Pons (tissue), 1 donor: ENCODE measurements at places on chromosomes 6 and 20.
A peak's percentile ranks its signal among the peaks of the same experiment; 100 is the strongest.

- no peak for DNase-seq
Measured at GRCh38 chr6:46486181-46486580, 5.1 kb downstream of the RCAN2 start.

GRCh38 chr6:28743271-28743789 is 180.5 kb downstream of the TRIM27 start:
- DNase-seq, result no peak

GRCh38 chr6:67133973-67134372 is 1426.9 kb upstream of the EYS start:
- no peak for DNase-seq

DNA sequence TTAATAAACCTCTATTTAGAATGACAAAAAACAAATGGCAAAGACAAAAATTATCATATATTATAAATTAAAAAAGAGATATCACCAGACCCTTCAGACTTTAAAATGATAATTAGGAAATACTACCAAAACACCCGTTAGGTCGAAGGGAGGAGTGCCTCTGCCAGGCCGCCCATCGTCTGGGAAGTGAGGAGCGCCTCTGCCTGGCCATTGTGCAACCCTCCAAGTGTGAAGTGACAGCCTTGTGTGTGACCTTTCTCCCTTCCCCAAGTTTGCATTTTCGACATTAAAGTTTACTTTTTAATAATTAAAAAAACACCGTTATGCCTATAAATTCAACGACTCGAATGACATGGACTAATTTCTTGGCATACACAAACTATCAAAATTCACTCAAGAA is 64.5 kb upstream of the TASP1 start:
- no peak for DNase-seq

DNA sequence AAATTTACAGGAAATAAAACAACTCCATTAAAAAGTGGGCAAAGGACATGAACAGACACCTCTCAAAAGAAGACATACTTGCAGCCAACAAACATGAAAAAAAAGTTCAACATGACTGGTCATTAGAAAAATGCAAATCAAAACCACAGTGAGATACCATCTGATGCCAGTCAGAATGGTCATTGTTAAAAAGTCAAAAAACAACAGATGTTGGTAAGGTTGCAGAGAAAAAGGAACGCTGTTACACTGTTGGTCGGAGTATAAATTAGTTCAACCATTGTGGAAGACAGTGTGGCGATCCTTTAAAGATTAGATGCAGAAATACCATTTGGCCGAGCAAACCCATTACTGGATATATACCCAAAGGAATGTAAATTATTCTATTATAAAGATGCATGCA is 858.0 kb upstream of the FLRT3 start:
- no peak for DNase-seq

DNA sequence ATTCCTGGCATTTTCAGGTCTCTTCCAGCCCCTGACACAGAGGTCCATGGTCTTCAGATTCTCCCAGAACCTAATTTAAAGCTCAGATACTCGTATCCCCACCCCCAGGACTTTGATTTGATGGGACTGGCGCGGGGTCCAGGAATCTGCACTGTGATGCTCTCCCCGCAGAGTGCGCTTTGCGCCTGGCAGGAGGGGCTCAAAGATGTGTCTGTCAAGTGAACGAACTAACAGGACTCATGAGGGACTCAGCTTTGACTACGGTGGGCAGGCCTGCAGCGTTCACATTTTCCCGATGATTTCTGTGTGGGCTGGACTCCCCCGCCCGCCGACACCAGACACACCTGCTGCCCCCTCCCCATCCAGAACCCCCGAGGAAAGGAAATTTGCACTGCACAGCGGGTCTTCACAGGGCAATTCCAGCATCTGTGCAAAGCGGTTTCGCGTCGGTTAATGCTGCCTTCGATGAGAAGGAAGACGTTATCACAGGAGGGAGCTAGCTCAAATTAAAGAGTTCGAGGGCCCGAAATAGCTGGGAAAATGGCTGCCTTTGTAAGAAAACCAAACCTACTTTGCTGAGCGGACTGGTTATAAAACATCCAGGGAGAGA is 90.2 kb downstream of the ZDHHC14 start:
- DNase-seq, result no peak

GRCh38 chr6:116542426-116542825 is 3.1 kb downstream of the TRAPPC3L start:
- DNase-seq, result no peak

DNA sequence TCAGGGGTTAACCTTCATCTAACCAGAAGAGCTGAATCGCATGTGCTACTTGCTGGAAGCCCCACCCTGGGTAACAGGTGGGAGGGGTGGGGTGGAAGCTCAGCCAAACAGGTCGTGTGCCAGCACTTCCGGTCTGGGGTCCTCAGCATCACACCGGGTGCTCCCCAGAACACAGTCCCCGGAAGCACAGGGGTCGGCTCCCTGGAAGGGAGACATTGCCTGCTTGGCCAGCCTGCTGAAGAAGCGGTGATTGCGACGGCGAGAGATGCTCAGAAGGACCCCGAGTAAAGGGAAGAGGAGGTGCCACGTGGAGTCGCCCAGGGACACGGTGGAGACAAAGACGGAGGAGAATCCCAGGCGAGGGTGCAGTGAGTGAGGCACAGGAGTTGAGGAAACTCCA is 36.5 kb downstream of the MYT1 start:
- DNase-seq, result no peak

- DNase-seq, result no peak
Measured at GRCh38 chr6:30093951-30094661, 18.5 kb upstream of the RNF39 start.

GRCh38 chr6:158131926-158132325 is 36.1 kb downstream of the SERAC1 start:
- DNase-seq, result no peak

DNA sequence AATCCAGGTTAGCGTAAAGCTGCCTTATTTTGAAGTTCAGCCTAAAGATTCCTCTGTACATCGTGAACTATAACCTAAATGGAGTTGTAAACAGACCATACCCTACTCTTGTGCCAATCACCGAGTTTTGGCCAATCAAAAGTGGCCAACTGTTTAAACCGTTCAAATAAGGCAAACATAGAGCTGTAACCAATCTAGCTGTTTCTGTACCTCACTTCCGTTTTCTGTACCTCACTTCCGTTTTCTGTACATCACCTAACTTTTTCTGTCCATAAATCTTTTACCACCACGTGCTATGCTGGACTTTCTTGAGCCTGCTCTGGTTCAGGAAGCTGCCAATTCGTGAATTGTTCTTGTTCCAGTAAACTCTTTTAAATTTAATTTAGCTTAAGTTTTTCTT is 39.7 kb downstream of the LBP start:
- DNase-seq, result no peak

- DNase-seq, result no peak
Measured at GRCh38 chr6:2630891-2631571, 119.7 kb downstream of the MYLK4 start.

DNA sequence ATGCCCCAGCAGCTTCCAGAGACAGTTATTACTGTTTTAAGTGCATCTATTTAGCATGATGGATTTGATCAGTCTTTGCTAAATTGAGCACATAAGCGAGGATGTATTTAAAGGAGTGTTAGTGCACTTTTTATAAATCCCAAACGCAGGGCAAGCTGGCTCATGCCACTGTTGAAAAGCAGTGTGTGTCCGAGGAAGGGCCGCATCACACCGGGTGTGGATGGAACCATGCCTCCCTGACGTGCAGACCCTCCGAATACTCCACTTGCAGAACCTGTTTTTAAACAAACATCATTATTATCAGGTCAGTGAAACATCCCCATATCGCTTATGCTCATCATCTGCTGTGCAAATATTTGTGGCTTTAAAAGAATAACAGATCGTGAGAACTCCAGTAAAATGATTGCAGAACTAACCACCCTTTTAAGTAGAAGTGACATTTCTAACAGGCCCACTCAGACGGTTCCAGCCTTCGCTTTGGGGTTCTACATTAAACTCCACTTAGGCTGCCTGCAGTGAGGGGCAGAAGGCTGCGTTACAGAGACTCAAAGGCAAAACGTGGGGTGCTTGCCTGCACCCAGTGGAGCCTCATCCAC is 190.1 kb downstream of the CDH4 start:
- DNase-seq, result no peak

DNA sequence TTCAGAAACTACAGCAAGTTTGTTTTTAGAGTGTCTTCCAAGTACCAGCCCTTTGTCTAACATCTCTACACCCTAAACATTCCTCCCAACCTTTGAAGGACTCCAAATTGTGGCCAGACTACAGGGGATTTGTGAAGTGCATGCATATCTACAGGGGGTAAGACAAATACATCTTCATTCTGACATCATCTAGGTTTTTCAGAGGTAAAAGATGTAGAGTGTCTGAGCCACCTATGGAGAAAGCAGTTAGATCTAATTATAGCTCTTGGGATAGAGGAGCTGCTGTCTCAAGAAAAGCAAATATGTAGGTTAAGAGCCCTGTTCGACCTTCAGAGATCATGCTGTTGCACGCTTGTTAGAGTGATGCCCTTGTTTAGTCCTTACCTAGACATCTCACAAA is 617.7 kb upstream of the AGPAT4 start:
- DNase-seq, result no peak

GRCh38 chr6:134523903-134524650 is 206.2 kb upstream of the SGK1 start:
- DNase-seq, result no peak

- DNase-seq, result peak; percentile 78
Measured at GRCh38 chr6:32970413-32971241, 2.2 kb downstream of the BRD2 start.

DNA sequence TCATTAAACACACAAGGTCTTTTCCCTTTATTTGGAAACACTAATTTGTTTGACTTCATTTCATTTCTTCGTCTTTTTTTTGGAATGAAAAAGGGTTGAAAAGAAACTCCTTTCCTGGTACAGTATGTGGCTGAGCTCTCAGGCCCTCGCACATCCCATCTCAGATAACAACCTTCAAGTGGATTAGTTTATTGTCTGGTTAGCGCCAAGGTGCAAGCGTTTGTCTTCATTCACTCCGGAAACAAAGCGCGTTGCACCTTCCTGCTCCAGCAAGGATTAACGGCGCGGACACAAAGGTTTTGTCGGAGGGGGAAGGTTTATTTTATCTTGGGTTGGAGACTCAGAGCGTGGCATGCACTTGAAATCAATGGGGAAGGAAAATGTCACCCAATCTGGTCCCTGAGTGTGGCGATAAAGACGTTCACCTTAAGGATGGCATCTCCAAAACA is 5.3 kb upstream of the NKX2-2 start:
- no peak for DNase-seq

GRCh38 chr6:111072801-111073360 is 14.4 kb upstream of the SLC16A10 start:
- DNase-seq, result no peak

- no peak for DNase-seq
Measured at GRCh38 chr6:155250701-155251381, 13.0 kb upstream of the CLDN20 start.

- no peak for DNase-seq
Measured at GRCh38 chr6:137165375-137166246, 7.8 kb downstream of the IL22RA2 start.

- no peak for DNase-seq
Measured at GRCh38 chr20:22545045-22545444, 39.3 kb downstream of the FOXA2 start.

GRCh38 chr6:50591135-50591534 is 122.2 kb upstream of the TFAP2D start:
- no peak for DNase-seq

- peak; percentile 6 for DNase-seq
Measured at GRCh38 chr20:15012566-15012965, 675.2 kb upstream of the FLRT3 start.

DNA sequence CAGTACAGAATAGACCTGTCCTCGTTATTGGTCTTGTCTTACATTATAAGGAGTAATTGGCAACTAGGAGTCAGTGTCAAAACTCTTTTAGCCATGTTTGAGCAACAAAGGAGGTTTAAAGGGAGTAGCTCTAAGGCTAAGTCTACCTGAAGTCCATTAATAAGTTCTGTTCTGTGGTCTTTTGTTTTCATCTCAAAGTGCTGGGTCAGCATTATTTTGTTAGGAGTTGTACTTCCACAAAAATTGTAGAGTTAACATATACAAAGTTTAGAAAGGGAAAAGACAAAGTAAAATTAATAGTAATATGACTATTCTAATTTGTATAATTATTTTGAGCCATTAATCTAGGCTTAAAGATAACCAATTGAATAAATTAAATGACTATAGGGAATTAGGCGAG is 12.7 kb upstream of the SENP6 start:
- DNase-seq, result no peak

- no peak for DNase-seq
Measured at GRCh38 chr20:13141546-13141945, 79.5 kb upstream of the ISM1 start.

DNA sequence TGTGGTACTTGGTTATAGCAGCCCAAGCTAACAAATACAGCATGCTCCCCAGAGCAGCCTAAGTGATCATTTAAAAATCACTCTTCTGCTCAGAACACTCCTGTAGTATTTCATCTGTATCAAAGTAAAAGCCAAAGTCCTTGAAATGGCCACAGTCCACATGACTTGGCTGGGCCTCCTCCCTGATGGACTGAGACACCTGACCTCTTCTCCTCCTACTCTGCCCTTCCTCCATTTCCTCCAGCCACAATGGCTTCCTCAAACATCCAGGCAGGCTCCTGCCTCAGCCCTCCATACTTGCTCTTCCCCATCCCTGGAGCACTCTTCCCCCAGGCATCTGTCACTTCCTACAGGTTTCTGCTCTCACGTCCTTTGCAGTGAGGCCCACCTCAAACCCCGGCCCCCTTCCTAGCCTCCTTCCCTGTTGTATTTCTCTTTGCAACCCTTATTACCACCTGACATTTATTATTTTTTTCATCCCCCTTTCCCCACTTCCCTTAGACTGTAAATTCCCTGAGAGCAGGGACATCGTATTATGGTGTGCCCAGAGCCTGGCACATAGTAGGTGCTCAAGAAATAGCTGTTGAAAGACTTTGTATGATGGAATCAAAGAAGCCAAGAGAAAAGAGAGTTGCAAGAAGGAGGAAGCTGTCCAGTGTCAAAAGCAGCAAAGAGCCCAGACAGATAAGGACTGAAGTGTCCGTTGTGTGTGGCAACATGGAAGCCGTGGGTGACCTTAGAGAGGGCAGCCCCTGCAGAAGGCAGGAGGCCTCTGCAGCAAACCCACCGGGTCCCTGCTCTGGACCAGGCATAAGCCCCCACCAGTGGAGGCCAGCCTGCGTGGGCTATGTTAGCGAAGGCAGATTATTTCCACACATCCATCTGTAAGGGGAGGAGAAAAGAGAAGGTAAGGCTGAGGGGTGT is 87.5 kb downstream of the TRERF1 start:
- no peak for DNase-seq

- DNase-seq, result no peak
Measured at GRCh38 chr6:47405273-47405672, 72.3 kb upstream of the CD2AP start.
